ENCODE measurements at places on chromosomes 1 and 21. TPM values are rescaled to one million over a fixed set of nuclear protein-coding genes. Genes with fewer than 3 reads are reported as not detected.

DNA sequence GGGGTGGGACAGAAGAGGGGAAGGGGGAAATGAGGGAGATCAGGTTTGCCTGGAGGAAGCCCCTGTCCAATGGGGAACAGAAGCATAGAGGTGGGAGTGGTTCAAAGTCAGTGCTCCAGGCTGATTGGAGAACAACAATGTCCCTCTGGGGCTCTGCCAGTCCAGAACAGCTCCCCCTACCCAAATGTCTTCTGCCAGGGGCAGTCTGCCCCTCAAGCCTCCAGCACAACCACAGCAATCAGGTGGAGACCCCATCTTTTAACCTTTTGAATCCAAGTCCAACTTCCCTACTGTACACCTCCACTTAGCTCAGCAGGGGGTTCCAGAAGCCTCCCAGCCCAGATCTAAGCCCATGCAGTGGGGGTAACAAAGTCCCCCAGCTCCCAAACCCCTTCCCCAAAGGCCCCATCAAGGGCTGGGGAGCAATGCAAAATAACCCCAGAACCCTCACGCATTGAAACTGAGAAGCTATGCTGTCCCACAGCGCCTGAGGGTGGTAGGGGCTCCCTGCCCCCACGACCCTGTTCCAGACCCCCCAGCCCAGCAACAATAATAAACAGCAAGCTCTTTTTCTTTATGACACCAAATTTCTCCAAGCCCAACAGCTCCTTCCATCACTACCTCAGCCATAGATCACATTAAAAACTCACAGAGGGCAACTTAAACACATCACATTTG, 3.3 kb downstream of the AHDC1 start:
- H3K27ac ChIP-seq, result peak overlapping the region; percentile 18
- no peak for DNase-seq
- H3K36me3 ChIP-seq, result no peaks in the 10 kb centered on the region
- H3K27me3 ChIP-seq, result no peaks in the 10 kb centered on the region

GRCh38 chr1:164633997-164634396, 75.0 kb downstream of the PBX1 start:
- H3K27me3 ChIP-seq, result no peaks in the 10 kb centered on the region
- H3K4me1 ChIP-seq, result peaks cover 6% of the 10 kb centered on the region
- no peaks in the 10 kb centered on the region for H3K36me3 ChIP-seq
- no peak for DNase-seq

- peak; percentile 45 for DNase-seq
- H3K27ac ChIP-seq, result no peak overlapping the region
- peak overlapping the region; percentile 59 for H3K4me3 ChIP-seq
- H3K27me3 ChIP-seq, result no peaks in the 10 kb centered on the region
- H3K36me3 ChIP-seq, result no peaks in the 10 kb centered on the region
- peaks cover 7% of the 10 kb centered on the region for H3K4me1 ChIP-seq
Observed at GRCh38 chr1:28518745-28519341, 13.0 kb downstream of the RCC1 start.

DNA sequence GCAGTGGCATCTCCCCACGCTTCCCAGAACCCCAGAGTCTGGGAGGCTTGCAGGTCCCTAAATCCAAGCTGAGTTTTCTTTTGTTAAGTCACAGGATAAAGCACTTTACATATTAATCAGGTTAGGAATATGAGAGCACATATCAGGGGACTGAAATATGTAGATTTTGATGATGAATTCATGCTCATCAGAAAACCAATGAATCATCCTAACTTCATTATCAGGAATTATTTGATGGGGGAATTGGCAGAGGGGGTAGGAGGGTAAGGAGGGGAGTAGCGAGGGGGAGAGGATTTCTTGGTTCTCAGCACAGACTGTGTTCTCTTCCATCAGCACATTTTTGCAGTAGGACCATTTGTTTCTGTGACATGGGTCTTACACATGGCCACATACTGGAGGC, 32.1 kb downstream of the HMGB4 start:
- no peak for DNase-seq
- H3K27ac ChIP-seq, result no peak overlapping the region
- H3K36me3 ChIP-seq, result no peaks in the 10 kb centered on the region

- H3K27ac ChIP-seq, result no peak overlapping the region
- no peaks in the 10 kb centered on the region for H3K36me3 ChIP-seq
- no peak for DNase-seq
- H3K4me3 ChIP-seq, result no peak overlapping the region
Observed at GRCh38 chr1:50251702-50252101, 143.0 kb downstream of the ELAVL4 start.

GRCh38 chr1:171345536-171345935, 31.6 kb downstream of the FMO4 start:
- H3K4me3 ChIP-seq, result no peak overlapping the region
- H3K27ac ChIP-seq, result no peak overlapping the region
- H3K4me1 ChIP-seq, result no peaks in the 10 kb centered on the region
- no peaks in the 10 kb centered on the region for H3K27me3 ChIP-seq
- H3K36me3 ChIP-seq, result no peaks in the 10 kb centered on the region

DNA sequence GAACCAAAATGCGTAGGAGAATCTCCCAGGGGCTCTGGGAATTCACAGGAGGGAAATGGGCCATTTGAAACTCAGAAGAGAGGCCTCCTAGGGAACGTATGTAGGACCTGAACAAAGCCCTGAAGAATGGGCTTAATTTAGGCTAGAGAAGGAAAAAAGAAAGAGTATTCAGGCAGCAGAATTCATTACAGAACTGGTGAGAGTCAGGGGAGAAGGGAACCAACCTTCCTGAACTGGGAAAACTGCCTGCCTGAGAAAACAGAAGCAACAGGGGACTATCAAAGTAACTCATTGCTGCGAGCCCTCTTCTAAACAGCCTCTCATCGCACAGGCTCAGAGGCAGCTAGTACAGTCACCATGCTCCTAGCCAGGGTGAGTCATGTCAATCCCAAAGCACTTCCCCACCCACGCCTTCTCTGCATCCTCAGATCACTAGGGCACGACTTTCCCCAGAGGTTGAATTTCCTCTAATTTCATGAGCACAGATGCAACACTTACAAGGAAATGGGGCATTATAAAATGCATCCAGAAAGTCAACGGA, 98.1 kb downstream of the ADSS2 start:
- H3K27me3 ChIP-seq, result no peaks in the 10 kb centered on the region
- H3K27ac ChIP-seq, result peak overlapping the region; percentile 59
- no peaks in the 10 kb centered on the region for H3K36me3 ChIP-seq
- H3K4me3 ChIP-seq, result no peak overlapping the region
- peaks cover 10% of the 10 kb centered on the region for H3K4me1 ChIP-seq

GRCh38 chr1:203807196-203807595, 11.8 kb downstream of the ZBED6 start:
- H3K27ac ChIP-seq, result no peak overlapping the region
- no peaks in the 10 kb centered on the region for H3K27me3 ChIP-seq
- no peaks in the 10 kb centered on the region for H3K4me1 ChIP-seq
- DNase-seq, result no peak
- H3K36me3 ChIP-seq, result no peaks in the 10 kb centered on the region
- no peak overlapping the region for H3K4me3 ChIP-seq

GRCh38 chr1:167357305-167357704, 136.6 kb downstream of the POU2F1 start:
- no peaks in the 10 kb centered on the region for H3K4me1 ChIP-seq
- H3K4me3 ChIP-seq, result no peak overlapping the region
- no peaks in the 10 kb centered on the region for H3K36me3 ChIP-seq
- H3K27me3 ChIP-seq, result no peaks in the 10 kb centered on the region
- no peak for DNase-seq
- no peak overlapping the region for H3K27ac ChIP-seq

DNA sequence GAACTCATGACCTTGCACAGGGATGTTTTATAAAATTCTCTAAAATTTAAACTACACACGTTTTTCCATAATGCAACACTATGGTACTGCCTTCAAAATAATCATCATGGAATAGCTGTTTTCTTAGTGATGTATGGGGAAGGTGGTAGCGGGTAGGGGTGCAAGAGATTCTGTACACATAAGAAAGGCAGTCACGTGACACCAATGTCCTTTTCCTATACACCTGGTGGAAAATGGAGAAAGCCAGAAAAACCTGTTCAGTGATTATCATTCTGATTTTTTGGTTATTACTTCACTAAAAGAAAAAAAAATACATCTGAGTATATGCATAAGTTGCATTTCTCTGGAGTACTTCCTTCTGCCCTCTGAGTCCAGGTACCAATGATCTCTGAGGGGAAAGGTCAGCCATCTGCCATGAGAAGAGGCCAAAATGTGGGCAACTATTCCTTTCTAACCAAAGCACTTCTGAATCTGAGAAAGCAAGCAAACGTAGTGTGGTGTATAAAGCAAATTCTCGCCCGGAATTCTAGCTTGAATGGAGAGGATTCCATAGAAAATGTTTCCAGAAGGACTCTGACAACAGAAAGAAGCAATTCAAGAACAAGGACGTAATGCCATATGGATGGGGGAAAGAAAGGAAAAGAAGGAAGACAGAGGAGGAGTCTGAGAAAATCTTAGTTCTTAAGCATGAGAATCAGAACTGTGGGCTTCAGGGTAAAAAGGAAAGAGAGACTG, 137.3 kb downstream of the RERE start:
- H3K36me3 ChIP-seq, result no peaks in the 10 kb centered on the region
- H3K4me3 ChIP-seq, result no peak overlapping the region
- H3K27me3 ChIP-seq, result no peaks in the 10 kb centered on the region
- peaks cover 11% of the 10 kb centered on the region for H3K4me1 ChIP-seq
- DNase-seq, result no peak

Gene LAPTM5
- 15.8 TPM for total RNA-seq

- no peaks in the 10 kb centered on the region for H3K36me3 ChIP-seq
- no peak for DNase-seq
- no peak overlapping the region for H3K4me3 ChIP-seq
- no peaks in the 10 kb centered on the region for H3K27me3 ChIP-seq
- H3K4me1 ChIP-seq, result no peaks in the 10 kb centered on the region
Observed at GRCh38 chr1:10906866-10907519, 105.5 kb upstream of the TARDBP start.

DNA sequence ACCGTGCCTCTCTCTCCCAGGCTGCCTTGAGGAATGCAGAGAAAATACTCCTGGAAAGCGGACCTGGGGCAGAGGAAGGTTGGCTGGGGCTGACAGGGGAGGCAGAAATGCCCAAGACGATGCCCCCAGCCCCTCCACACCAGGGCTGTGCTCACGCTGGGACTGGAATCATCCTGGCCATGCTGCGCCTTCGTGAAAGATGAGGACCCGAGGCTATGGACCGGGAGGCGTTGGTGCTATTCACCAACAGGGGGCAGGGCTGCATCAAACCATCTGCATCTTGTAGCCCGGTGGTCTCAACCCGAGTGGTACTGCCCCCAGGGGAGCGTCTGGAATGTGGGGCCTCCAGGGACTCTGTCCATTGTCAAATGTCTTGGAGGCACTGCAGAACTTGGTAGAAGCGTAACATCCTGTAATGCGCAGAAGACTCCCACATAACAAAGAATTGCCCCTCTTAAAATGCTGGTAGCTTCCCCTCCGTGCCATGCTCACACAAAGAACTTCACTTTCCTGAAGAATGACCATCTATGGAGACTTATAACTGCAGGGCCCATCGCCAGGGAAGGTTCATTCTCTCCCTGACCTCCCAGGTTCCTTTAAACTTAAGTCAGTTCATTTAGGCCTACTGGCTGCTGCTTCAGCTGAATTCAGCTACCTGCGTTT, 251.2 kb downstream of the RRAGC start:
- no peak for DNase-seq
- no peak overlapping the region for H3K4me3 ChIP-seq
- H3K36me3 ChIP-seq, result no peaks in the 10 kb centered on the region
- no peak overlapping the region for H3K27ac ChIP-seq
- no peaks in the 10 kb centered on the region for H3K27me3 ChIP-seq
- H3K4me1 ChIP-seq, result no peaks in the 10 kb centered on the region

- no peak for DNase-seq
- no peak overlapping the region for H3K4me3 ChIP-seq
- H3K4me1 ChIP-seq, result no peaks in the 10 kb centered on the region
Observed at GRCh38 chr1:83845437-83846071, 153.4 kb downstream of the TTLL7 start.

Gene ASTN1
- 0.42 TPM for total RNA-seq

DNA sequence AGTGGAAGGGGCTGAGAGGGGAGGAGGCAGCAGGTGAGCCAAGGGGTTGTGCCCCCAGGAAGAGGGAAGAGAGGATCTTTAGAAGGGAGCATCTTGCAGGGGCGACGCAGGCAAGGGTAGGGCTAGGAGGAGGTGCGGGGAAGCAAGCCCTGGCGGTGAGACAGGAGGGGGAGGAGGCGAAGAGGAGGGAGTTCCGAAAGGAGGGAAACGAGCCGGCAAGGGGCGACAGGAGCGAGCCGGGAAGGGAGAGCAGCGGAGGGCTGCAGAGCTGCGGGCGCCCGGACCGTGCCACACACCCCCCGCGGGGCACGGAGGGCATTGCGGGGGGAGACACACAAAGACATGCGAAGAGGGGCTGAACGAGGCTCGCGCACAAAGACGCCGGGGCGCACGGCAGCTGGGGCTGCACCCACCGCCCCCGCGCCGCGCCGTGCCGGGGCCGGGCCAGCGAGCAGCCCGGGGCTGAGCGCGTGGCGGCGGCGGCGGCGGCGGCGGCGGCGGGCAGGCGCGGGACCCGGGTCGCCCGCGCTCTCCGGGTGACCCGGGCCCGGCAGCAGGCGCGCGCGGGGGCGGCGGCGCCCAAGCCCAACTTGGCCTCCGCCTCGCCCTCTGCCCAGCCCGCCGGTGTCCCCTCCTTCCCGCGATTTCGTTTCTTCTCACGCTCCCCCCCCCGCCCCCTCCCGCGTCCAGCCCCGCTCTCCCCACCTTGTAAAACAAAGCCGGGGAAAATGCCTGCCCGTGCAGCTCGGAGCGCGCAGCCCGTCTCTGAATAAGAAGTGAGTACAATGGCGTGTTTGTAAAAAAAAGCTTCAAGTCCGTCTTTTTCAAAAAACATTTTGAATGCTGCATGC, at the start of gene KCNK2:
Gene KCNK2, plus strand, starts transcription at position 206 of the 851 bp plus-strand sequence. CDS start 649 bp downstream, outside the sequence.
- no peaks in the 10 kb centered on the region for H3K4me1 ChIP-seq
- H3K4me3 ChIP-seq, result peak within 1 kb of the TSS; percentile 19
- no peak within 1 kb of the TSS for H3K27ac ChIP-seq
- peaks cover 24% of the 10 kb centered on the region for H3K27me3 ChIP-seq
- DNase-seq, result no peak

DNA sequence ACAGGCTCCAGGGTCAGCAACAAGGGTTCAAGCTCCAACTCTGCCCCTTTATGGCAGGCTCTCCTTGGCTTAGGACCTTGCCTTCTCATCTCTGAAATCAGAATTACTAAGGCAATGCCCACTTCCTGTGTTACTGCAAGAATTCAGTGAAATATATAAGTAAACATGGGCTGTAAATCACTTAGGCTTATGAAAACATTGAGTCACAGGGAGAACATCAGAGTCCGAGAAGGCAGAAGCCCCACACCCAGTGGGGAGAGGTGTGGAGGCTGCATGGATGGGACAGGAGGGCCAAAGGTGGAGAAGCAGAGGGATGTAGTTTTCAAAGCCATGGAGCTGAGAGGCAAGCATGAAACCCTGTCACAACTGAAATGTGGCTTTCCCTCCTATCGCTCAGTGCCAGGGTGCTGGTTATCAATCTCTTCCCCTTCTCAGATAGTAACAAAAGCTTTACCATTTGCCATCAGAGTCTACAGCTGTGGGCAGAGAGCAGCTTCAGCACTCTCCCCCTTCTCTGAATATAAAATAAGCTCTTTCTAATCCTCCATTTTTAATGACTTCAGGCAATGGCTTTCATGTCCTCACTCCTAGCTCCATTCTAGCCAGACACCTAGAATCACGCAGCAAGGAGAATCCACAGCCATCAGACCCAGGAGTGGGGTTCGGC, 3.4 kb downstream of the RGS8 start:
- H3K27me3 ChIP-seq, result no peaks in the 10 kb centered on the region
- DNase-seq, result no peak
- no peak overlapping the region for H3K4me3 ChIP-seq
- no peaks in the 10 kb centered on the region for H3K36me3 ChIP-seq
- no peaks in the 10 kb centered on the region for H3K4me1 ChIP-seq

GRCh38 chr1:215648957-215649356, 81.9 kb downstream of the KCTD3 start:
- no peaks in the 10 kb centered on the region for H3K4me1 ChIP-seq
- no peak overlapping the region for H3K4me3 ChIP-seq
- no peak overlapping the region for H3K27ac ChIP-seq
- no peak for DNase-seq
- H3K36me3 ChIP-seq, result no peaks in the 10 kb centered on the region

Measured in colonic mucosa (tissue), 4 donors.